ENCODE measurements at places on chromosomes 5 and 9. TPM values are rescaled to one million over a fixed set of nuclear protein-coding genes. Genes with fewer than 3 reads are reported as not detected.

ANKRD33B gene
- 5.1 TPM for total RNA-seq

NR2F1 gene
- total RNA-seq = 10.6 TPM

CEL gene
- under 0.01 TPM for total RNA-seq

COL5A1 gene
- 801 TPM for total RNA-seq

NOXA1 gene
- total RNA-seq = 0.88 TPM

PCDHB15 gene
- total RNA-seq = 1.1 TPM

IFNA2 gene
- total RNA-seq = not detected

FBXO10 gene
- 28.6 TPM for total RNA-seq

ENHO gene
- under 0.01 TPM for total RNA-seq

GLIPR2 gene
- 33.3 TPM for total RNA-seq

SHROOM1 gene
- total RNA-seq = 4.7 TPM

CCDC171 gene
- 5.8 TPM for total RNA-seq

LHX6 gene
- not detected for total RNA-seq

ALDOB gene
- total RNA-seq = not detected

FGF18 gene
- total RNA-seq = under 0.01 TPM

KYAT1 gene
- 4.7 TPM for total RNA-seq

PHF2 gene
- total RNA-seq = 14.8 TPM

IL4 gene
- total RNA-seq = not detected

CD274 gene
- total RNA-seq = 0.72 TPM

PRRX2 gene
- total RNA-seq = 34.8 TPM

SAXO1 gene
- under 0.01 TPM for total RNA-seq

IL9 gene
- total RNA-seq = not detected

IL5 gene
- total RNA-seq = not detected

BSPRY gene
- not detected for total RNA-seq

SLC1A1 gene
- 20.0 TPM for total RNA-seq

C6 gene
- total RNA-seq = not detected

ZFP37 gene
- total RNA-seq = 3.3 TPM

SLC4A9 gene
- not detected for total RNA-seq

C9orf152 gene
- not detected for total RNA-seq

ORM2 gene
- total RNA-seq = not detected

CDC25C gene
- total RNA-seq = 1.8 TPM

MED27 gene
- 25.7 TPM for total RNA-seq

ZDHHC11 gene
- total RNA-seq = 1.8 TPM

All from osteoblast (primary cell).